ENCODE measurements at places on chromosomes 5 and 9. TPM values are rescaled to one million over a fixed set of nuclear protein-coding genes. Genes with fewer than 3 reads are reported as not detected.

Gene TJP2
- total RNA-seq, result 39.7 TPM

- H3K27ac ChIP-seq, result no peak overlapping the region
- no peaks in the 10 kb centered on the region for H3K27me3 ChIP-seq
- DNase-seq, result no peak
- no peaks in the 10 kb centered on the region for H3K4me1 ChIP-seq
- H3K4me3 ChIP-seq, result no peak overlapping the region
Measured at GRCh38 chr9:132458432-132458831, 48.4 kb downstream of the CFAP77 start.

DNA sequence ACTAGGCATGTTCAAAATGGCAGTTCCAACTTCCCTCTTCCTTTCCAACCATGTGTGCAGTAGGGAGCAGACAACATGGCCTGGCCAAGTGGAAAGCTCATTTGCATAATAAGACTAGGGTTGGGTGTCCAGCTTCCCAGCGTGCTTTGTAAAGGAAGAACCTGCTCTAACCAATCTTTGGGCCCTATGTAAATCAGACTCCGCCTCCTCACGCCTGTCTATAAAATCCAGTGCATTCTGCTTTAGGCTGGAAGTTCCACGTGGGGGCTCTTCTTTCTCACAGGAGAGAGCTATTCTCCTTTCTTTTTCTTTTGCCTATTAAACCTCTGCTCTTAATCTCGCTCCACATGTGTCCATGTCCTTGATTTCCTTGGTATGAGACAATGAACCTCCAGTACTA, 83.4 kb downstream of the GCNT1 start:
- H3K4me1 ChIP-seq, result 0 out of 2 replicates have a peak, but pooled peaks cover 4% of the 10 kb centered on the region
- H3K4me3 ChIP-seq, result no peak overlapping the region
- H3K27ac ChIP-seq, result no peak overlapping the region
- H3K27me3 ChIP-seq, result no peaks in the 10 kb centered on the region
- no peak for DNase-seq

GRCh38 chr9:3385871-3386270, 139.9 kb downstream of the RFX3 start:
- no peak for DNase-seq
- H3K4me1 ChIP-seq, result no peaks in the 10 kb centered on the region
- no peaks in the 10 kb centered on the region for H3K36me3 ChIP-seq
- no peak overlapping the region for H3K27ac ChIP-seq
- H3K4me3 ChIP-seq, result no peak overlapping the region
- H3K27me3 ChIP-seq, result no peaks in the 10 kb centered on the region

DNA sequence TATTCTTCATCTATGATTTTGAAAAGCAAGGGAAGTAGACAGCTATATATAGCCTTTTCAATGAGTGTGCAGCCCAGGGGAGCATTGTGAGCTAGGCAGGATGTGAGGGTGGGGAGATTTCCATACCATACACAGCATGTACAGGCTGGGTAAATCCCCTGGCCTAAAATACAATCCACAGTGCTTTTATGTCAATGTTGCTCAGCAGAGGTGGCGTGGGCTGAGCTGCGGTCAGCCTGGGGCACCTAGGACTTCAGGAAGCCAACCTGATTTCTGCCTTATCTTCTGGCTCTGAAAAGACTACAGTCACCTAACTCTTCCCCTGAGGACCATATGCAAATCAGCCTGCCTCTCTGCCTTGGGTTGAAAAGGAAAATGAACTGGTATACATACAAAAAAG, 6.3 kb upstream of the GARIN3 start:
- DNase-seq, result no peak
- no peaks in the 10 kb centered on the region for H3K36me3 ChIP-seq
- peaks cover 5% of the 10 kb centered on the region for H3K27me3 ChIP-seq
- H3K27ac ChIP-seq, result no peak overlapping the region
- H3K4me3 ChIP-seq, result no peak overlapping the region

DNA sequence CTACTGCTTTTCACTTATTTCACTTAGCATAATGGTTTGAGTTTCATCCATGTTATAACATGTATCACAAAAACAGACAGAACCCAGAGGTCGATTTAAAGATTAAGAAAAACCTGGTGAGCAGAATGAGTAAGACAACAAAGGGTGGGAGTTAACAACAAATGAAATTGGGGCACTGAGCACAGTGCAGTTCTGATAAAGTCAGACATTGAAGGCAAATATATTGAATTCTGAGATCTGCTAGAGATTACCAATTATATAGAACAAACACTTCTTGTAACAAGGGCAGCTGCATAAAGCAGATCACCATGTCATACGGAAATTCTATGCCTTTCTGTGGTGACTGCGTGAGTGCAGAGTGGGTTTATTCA, 517.3 kb upstream of the RORB start:
- no peak for DNase-seq
- H3K4me3 ChIP-seq, result no peak overlapping the region
- H3K27me3 ChIP-seq, result no peaks in the 10 kb centered on the region
- no peak overlapping the region for H3K27ac ChIP-seq
- no peaks in the 10 kb centered on the region for H3K4me1 ChIP-seq

- H3K27ac ChIP-seq, result no peak overlapping the region
- no peaks in the 10 kb centered on the region for H3K27me3 ChIP-seq
- no peak overlapping the region for H3K4me3 ChIP-seq
- DNase-seq, result no peak
- H3K36me3 ChIP-seq, result no peaks in the 10 kb centered on the region
Measured at GRCh38 chr9:91677331-91677730, 253.7 kb upstream of the NFIL3 start.

DNA sequence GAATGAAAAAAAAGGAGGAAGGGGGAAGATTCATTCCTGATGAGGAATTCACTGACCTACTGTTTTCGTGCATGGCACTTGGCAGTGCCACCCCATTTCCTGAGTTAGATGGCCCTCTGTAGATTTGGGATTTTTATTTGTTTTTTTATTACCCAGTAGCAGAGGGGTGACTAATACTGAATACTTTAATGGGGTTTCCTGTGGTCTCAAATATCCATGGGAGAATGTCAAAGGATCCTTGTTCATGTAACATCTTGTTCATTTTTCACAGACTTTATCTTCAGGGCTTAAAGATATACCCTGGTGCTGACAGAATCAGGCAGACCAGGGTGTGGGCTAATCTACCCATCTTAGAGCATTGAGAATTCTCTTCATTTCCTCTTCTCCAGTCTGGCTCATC, 93.0 kb downstream of the MAMDC2 start:
- DNase-seq, result no peak
- H3K27ac ChIP-seq, result no peak overlapping the region
- H3K4me1 ChIP-seq, result no peaks in the 10 kb centered on the region

- no peak for DNase-seq
- H3K36me3 ChIP-seq, result peaks cover 51% of the 10 kb centered on the region
- H3K27ac ChIP-seq, result peak overlapping the region; percentile 96
- no peaks in the 10 kb centered on the region for H3K27me3 ChIP-seq
Measured at GRCh38 chr5:115838885-115839518, 2.4 kb downstream of the ATG12 start.

DNA sequence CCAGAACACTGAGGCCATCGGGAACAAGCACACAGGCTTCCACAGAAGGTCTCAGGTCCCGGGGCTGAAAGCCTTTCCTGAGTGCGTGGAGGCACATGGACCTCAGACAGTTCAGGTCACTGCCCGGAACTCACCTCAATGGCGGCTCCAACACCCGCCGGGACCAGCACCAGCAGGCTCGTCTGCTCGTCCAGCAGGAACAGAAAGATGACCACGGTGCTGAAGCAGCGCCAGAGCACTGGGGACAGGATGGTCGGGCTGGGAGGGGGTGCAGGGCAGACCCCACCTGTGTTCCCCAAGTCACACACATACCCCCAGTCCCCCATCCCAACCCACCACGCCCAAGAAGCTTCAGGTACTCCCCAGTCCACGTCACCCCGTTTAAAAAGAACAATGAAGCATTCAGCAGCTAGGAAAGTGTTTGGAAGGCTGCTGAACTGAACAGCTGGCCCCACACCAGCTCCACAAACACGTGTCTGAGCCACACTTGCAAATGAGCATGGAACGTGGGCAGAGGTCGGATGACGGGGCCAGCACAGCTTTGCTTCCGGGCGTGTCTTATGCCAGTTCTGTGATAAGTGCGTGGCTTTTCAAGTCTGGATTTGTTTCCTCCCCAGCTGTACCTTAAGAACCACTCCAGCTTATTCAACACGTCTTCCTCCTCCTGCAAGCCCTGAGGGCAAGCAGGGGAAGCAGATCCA, 14.6 kb downstream of the CLPTM1L start:
- peaks cover 35% of the 10 kb centered on the region for H3K4me1 ChIP-seq
- no peak for DNase-seq
- no peaks in the 10 kb centered on the region for H3K27me3 ChIP-seq
- no peak overlapping the region for H3K27ac ChIP-seq

DNA sequence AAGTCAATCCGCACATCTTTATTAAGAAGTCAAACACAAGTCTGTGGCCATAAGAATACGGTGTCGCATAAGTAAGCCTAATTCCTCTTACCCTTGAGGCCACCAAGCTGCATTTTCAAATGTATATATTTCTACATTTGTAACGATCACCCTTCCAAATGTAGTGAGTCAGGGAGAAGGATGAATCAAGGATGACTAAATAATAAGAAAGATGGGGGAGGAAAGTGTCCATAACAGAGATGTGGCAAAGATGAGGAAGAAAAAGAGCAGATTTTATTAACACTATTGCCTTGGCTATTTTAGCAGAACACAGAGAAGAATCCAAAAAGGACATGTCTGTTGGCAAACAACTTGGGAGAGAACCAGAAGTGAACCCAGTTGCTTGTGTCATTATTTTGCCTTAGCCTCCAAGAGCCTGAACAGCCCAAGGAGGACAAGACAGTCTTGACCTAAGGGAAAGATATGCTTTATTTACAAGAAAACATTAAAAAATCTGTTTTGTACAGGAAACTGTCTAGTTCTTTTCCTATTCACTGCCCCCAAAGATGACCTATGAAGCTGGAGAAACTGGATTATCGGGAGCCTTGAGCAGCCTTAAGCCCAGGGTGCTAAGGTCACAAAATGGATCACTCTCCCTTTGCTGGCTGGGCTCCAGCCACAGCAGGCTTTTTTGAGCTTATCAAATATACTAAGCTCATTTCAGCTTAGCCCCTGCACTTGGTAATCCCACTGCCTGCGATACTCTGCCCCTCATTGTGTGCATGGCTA, 101.5 kb downstream of the PLCXD3 start:
- H3K4me1 ChIP-seq, result no peaks in the 10 kb centered on the region
- no peak for DNase-seq
- no peak overlapping the region for H3K27ac ChIP-seq
- no peaks in the 10 kb centered on the region for H3K27me3 ChIP-seq
- no peak overlapping the region for H3K4me3 ChIP-seq

Data from HCT116 (cell line).